ENCODE measurements at places on chromosomes 3 and 15.

DNA sequence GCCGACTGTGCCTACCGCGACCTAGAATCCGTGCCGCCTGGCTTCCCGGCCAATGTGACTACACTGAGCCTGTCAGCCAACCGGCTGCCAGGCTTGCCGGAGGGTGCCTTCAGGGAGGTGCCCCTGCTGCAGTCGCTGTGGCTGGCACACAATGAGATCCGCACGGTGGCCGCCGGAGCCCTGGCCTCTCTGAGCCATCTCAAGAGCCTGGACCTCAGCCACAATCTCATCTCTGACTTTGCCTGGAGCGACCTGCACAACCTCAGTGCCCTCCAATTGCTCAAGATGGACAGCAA, 1.4 kb downstream of the ISLR start:
- DNase-seq: no peak

DNA sequence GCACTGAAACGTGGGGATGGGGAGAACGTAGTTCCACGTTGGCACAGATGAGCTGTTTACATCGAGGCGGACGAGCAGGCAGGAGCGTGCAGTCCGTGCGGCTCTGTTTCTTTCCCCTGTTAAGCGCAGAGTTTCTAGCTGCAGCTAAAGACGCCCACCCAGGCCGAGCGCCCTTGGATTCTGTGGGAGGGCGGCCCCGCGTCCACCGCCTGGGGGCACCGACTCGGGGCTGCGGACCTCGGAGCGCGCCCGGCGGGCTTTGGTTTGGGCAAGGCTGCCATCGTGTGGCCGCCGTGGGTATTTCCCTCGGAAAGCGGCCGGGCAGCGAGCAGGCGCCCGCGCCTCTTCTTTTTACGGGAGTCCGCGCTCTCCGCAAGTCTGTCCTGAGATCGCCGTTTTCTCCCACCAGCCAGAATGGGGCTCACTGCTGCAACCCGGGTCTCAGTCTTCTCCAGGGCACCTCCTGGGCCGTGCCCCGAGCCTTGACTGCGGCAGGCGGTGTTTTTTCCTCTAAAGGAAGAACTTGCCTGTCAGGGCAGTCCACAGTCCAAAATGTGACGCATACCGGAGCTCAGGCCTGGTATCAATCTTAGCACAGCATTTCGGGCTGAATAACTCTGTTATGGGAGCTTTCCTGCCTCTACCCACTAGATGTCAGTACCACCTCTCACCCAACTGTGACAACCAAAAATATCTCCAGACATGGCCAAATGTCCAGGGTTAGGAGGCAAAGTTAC, 219.9 kb upstream of the IGF1R start:
- no peak for DNase-seq

DNA sequence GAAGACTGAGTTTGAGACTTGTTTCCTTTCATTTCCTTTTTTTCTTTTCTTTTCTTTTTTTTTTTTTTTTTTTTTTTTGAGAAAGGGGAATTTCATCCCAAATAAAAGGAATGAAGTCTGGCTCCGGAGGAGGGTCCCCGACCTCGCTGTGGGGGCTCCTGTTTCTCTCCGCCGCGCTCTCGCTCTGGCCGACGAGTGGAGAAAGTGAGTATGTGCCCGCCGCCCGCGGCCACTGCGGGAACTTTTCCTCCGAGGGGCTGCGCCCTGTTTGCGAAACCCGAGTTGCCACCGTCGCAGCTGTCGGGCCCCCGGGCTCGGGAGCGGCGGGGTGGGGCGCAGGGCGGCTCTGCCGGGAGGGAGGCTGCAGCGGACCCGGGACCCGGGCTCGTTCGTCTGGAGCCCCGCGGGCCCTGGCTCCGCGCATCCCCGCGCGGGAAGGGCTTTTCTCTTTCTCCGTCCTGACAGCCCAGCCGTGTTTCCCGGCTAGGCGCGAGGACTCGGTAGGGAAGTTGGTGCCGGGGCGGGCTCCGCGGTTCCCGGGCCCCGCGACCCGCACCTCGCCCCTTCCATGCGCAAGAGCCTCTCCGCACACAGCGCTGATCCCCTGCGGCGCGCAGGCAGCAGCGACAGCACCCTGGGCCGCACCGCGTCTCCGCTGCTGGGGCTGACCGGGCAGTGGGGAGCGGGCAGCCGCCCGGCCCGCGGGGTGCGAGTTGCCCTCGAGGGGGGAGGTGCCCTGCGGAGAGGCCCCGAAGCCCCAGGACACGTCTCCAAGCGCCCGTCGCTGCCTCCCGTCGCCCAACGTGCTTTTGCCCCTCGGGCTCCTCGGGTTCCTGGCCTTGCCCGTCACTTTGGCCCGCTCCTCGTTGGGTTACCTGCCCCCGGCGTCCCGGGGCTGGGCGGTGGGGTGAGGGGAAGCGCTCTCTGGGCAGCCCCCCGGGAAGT, 1.4 kb downstream of the IGF1R start:
- peak; percentile 55 for DNase-seq

DNA sequence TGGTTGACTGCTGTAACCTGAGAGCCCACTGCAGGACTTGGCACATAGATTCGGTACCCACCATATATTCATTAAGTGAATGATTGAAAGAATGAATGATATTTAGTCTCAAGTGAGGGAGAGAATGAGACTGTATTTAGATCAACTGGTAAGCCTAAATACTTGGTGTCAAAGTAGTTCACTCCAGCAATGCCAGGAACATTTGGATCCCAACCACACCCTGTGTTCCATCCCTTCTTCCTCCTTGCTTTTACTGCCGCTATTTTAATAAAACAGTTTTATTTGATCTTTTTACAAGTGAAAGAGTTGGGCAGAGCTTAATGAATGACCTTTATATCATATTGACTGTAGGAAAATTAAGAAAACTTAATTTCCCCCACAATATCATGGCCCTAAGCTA, 473.6 kb upstream of the CBLB start:
- no peak for DNase-seq

DNA sequence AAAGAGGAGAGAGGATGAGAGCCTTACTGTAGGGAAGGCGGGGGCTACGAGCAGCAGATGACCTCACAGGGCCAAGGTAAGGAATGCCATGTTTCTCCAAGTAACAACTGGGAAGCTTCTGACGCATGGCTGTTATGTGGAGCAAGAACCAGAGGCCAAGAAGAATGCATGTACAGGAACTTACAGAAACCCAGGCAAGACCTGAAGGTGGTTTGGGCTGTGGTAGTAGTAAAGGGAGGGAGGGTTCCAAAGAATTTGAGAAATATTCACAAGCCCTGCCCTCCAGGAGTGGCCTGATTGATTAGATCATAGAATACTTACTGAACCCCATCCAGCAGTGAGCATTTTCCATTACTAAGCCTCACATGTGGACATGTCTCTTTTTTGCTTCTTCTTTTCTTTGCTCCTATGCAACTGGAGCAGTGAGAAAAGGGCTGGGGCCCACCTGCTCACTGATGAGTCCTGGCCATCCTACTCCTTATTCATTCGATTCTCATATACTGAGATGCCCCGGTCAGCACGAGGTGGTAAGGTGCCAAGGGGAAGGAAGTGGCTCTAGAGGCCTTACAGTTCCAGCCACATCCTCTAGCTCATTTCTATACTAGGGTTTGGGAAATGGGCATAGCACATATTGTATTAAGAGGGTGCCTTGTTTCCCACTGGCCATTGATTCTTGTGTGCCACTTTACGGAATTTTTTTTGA, 8.3 kb upstream of the SLC12A8 start:
- no peak for DNase-seq

GRCh38 chr3:98657457-98657856, 64.0 kb upstream of the CPOX start:
- no peak for DNase-seq

DNA sequence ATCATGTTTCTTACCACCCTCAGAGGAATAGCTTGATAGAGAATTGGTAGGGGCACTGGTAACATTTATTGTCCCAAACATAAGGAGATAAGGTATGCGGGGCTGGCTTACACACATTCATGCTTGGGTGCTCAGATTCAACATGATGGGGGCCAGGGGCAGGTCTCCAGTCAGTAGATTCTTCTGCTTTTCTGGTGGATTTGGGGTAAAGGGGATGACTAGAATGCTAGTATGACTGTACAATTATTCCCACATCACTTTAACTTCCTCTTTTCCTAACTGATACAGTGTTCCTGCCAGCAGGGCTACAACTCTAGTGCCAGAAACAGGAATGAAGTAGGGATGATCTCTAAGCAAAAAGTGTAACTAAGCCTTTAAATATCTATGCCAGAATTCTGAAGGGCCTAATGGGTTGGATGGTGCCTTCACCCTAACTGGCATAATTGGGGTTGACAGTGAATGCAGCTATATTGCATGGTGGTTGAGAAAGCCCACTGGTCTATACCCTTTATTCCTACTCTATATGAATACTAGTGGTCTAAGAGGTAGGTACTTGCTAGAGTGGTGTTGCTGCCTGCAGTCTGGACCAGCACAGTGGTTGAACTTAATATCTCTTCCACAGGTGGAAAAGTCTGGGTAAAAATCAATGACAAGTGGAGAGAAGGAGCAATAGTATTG, 117.4 kb downstream of the IL12A start:
- DNase-seq: no peak

GRCh38 chr3:197428117-197428801, 127.5 kb downstream of the BDH1 start:
- DNase-seq: peak; percentile 49

- DNase-seq: no peak
These were observed 86.0 kb downstream of the LRRK1 start for GRCh38 chr15:101004986-101005747.

- no peak for DNase-seq
These were observed 929.5 kb upstream of the ALCAM start for GRCh38 chr3:104437131-104437750.

DNA sequence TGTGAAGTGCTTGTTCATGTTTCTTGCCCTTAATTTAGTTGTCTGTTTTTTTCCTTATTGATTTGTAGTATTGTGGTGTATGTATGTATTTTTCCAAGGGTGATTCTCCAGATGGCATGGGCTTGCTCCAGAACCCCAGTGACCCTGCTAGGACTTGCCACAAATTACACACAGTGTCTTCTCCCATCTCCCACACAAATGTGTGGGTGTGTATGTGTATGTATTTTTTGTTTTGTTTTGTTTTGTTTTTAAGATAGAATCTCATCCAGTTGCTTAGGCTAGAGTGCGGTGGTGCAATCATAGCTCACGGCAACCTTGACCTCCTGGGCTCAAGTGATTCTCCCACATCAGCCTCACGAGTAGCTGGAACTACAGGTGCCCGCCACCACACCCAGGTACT, 36.2 kb upstream of the ARID3B start:
- no peak for DNase-seq

- DNase-seq: no peak
These were observed 49.9 kb upstream of the ABI3BP start for GRCh38 chr3:101042996-101043686.

Data from DND-41 (cell line).